SK-N-SH (cell line): ENCODE measurements at places on chromosomes 4 and X. TPM values are rescaled to one million over a fixed set of nuclear protein-coding genes. Genes with fewer than 3 reads are reported as not detected.

The UNC5C gene
- 3.3 and 5.4 TPM in 2 replicates for polyA plus RNA-seq

The NAP1L2 gene
- polyA plus RNA-seq: 0.12 and 0.19 TPM in 2 replicates

The DACH2 gene
- polyA plus RNA-seq: not detected in 2 replicates

The RAB33A gene
- 1.2 and 2.0 TPM in 2 replicates for polyA plus RNA-seq

The CLOCK gene
- 4.2 and 5.5 TPM in 2 replicates for polyA plus RNA-seq
